AG10803 (cell line): ENCODE measurements at places on chromosomes 16 and 17.

- DNase-seq, result no peak
Observed at GRCh38 chr16:1173788-1174451, 21.0 kb downstream of the CACNA1H start.

DNA sequence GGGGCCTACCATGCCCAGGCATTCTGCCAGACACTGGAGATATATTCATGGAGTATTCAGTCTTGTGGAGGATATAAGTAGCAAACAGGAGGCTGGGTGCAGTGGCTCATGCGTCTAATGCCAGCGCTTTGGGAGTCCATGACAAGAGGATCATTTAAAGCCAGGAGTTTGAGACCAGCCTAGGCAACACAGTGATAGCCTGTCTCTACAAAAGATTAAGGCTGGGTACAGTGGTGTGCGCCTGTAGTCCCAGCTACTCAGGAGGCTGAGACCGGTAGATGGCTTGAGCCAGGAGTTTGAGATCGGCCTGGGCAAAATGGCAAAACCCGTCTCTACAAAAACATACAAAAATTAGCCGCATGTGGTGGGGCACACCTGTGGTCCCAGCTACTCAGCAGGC is 37.7 kb upstream of the CDH3 start:
- no peak for DNase-seq

DNA sequence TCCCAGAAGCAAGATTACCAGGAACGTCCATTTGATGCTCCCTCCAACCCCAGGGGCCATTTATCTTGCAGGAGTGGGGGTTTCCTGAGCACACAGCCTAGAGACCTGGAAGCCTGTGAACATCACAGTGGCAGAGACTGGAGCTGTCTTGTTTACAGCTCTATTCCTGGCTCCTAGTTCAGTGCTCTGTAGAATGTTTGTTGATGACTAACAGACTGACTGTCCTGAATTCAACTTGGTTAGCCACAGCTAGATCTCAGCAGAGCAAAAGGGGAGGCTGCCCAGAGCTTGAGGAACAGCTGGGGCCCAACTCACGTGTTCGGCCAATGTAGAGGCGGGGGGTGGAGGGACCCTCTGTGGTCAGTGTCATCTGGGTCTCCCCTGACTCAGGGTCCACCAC is 6.6 kb downstream of the ERN2 start:
- DNase-seq, result no peak

DNA sequence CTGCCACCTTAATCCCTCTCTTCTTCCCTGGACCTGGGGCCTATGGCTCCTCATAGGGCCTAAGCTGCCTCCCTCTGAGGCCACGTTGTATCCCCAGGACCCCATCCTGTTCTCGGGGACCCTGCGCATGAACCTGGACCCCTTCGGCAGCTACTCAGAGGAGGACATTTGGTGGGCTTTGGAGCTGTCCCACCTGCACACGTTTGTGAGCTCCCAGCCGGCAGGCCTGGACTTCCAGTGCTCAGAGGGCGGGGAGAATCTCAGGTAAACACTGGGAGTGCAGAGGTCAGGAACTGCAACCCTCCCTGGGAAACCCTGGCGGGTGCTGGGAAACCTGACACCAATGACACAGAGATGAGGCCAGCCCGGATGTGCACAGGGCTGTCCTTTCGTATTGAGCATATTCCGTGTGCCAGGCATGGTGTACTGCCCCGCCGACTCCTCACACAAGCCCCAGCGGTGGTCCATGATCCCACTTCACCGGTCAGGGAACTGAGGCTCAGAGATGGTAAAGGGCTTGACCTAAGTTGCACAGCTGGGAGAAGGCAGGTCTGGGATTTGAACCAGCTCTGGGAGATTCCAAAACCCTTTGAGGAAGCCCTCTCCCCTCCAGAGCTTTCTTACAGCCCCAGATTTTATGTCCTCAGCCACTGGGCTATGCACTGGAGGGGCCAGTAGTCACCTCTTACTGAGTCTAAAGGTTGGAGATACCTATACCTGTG is 22.9 kb downstream of the ANKRD40 start:
- no peak for DNase-seq
